ENCODE measurements at places on chromosomes 6 and 20.

DNA sequence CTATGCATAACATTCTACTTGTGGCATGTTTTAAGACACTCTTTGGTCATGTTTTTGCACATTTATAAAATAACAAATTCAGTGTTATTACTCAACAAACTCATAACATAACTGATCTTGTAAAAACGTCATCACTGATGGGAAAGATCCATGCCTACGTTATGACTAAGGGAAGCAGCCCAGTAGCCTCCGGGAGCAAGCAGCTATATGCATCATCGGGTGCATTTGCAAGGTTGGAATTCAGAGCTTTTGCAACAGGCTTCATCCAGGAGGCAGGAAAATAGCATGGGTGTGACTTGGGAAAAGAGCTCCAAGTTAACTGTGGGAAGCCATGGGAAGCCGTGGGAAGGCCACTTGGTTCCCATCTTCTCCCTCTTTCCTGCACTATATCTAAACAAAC lies 271.6 kb upstream of the SGK1 start:
- H3K36me3 ChIP-seq, result no peaks in the 10 kb centered on the region
- no peaks in the 10 kb centered on the region for H3K27me3 ChIP-seq
- no peak overlapping the region for H3K4me3 ChIP-seq
- H3K4me1 ChIP-seq, result no peaks in the 10 kb centered on the region
- H3K27ac ChIP-seq, result no peak overlapping the region

DNA sequence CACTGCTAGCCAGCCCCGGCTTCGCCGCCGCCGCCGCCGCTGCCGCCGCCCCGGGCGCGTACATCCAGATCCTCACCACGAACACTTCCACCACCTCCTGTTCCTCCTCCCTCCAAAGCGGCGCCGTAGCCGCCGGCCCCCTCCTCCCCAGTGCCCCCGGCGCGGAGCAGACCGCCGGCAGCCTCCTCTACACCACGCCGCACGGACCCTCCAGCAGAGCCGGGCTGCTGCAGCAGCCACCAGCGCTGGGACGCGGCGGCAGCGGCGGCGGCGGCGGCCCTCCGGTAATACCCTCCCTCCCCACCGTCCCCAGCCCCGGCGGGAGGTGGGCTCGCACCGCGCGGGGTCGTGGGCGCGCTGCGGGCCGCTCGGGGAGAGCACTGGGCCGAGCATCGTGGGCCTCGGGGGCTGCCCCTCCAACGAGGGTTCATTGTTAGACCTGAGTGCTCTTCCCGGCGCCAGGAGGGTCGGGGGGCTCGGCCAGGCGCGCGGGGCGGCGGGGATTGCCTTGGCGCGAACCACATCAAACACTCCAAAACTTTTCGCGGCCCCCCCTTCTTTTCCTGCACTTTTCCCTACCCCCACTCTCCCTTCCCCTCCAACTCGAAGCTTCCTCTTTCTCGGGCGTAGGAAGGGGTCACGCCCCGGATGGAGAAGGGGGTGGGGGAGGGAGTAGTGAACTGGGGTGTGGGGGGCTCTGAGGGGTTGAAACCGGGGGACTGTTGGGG lies 827 bp downstream of the E2F3 start:
- peak; percentile 51 for DNase-seq
- H3K36me3 ChIP-seq, result peaks cover 17% of the 10 kb centered on the region
- H3K27me3 ChIP-seq, result no peaks in the 10 kb centered on the region
- H3K4me3 ChIP-seq, result peak overlapping the region; percentile 97
- 0 out of 2 replicates have a peak, but pooled peaks cover 4% of the 10 kb centered on the region for H3K4me1 ChIP-seq
- H3K27ac ChIP-seq, result peak overlapping the region; percentile 99

- no peak overlapping the region for H3K27ac ChIP-seq
- H3K4me3 ChIP-seq, result no peak overlapping the region
- no peak for DNase-seq
- H3K4me1 ChIP-seq, result no peaks in the 10 kb centered on the region
Observed at GRCh38 chr6:12472601-12473038, 182.5 kb downstream of the EDN1 start.

DNA sequence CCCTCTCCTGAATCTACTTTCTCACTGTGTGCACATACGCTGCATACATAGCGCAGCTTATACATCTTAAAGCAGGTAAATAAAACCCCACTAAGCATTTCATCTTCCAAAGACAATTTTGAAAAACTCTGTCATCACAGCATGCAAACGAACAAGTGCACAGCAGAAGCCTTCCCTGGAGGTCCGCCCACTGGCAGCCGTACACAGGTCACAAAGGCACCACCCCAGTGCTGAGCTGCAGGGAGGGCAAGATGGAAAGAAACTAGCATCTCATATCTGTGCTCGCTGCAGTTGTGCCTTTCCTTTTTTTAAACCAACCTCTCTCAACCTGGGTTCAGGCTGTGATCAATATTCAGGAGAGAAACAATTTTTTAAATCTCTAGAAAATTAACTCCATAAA lies 73.3 kb downstream of the HUS1B start:
- no peaks in the 10 kb centered on the region for H3K36me3 ChIP-seq
- no peaks in the 10 kb centered on the region for H3K27me3 ChIP-seq
- H3K27ac ChIP-seq, result no peak overlapping the region
- H3K4me1 ChIP-seq, result peaks cover 9% of the 10 kb centered on the region
- no peak overlapping the region for H3K4me3 ChIP-seq

- H3K27ac ChIP-seq, result no peak overlapping the region
- no peak overlapping the region for H3K4me3 ChIP-seq
- H3K4me1 ChIP-seq, result 0 out of 2 replicates have a peak, but pooled peaks cover 3% of the 10 kb centered on the region
- no peaks in the 10 kb centered on the region for H3K27me3 ChIP-seq
- no peak for DNase-seq
Observed at GRCh38 chr20:3842348-3842930, 4.2 kb upstream of the MAVS start.

DNA sequence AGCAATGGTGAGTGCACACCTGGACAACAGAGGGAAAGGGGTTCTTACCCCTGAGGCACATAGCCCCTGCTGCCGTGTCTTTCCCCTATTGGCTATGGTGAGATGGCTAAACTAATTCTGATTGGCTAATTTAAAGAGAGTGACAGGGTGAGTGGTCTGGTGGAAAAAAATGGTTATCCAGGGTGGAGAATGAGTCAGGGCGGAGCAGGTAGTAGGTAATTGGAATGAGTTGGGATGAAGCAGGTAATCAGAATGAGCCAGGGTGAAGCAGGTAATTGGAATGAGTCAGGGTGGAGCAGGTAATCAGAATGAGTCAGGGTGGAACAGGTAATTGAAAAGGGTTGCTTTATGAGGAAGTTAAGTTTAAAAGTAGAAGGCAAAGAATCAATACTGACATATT lies 200.3 kb downstream of the EYA4 start:
- no peak for DNase-seq
- no peak overlapping the region for H3K27ac ChIP-seq
- H3K4me3 ChIP-seq, result no peak overlapping the region
- H3K4me1 ChIP-seq, result no peaks in the 10 kb centered on the region
- no peaks in the 10 kb centered on the region for H3K36me3 ChIP-seq
- no peaks in the 10 kb centered on the region for H3K27me3 ChIP-seq

DNA sequence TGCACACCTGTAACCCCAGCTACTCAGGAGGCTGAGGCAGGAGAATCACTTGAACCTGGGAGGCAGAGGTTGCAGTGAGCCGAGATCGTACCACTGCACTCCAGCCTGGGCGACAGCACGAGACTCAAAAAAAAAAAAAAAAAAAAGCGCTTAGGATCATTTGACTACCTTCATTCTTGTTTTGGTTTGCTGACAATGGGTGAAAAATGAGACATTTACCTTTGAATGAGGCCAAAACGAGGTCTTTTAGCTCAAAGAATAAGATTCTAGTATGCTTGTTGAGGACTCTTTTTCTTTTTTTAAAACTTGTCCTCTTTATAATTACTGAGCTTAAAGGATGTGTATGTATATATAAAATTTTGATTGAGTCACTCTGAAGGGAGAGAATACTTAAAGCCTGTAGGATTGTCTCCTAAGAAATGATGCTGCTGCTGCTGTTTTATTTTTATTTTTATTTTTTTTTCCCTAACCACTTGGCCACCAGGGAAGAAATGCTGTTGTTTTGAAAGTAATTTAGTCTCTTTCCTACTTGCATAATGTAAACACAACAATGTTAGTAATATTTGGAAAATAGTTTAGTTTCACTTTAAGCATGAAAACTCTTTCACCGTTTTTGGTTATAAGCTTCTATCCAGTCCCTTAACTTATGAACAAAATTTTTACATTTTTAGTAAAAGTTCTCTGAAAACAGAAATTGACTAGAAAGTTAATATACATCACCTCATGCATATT lies 7.9 kb downstream of the UBR2 start:
- H3K4me3 ChIP-seq, result no peak overlapping the region
- no peak for DNase-seq
- H3K36me3 ChIP-seq, result peaks cover 19% of the 10 kb centered on the region
- H3K4me1 ChIP-seq, result peaks cover 10% of the 10 kb centered on the region

DNA sequence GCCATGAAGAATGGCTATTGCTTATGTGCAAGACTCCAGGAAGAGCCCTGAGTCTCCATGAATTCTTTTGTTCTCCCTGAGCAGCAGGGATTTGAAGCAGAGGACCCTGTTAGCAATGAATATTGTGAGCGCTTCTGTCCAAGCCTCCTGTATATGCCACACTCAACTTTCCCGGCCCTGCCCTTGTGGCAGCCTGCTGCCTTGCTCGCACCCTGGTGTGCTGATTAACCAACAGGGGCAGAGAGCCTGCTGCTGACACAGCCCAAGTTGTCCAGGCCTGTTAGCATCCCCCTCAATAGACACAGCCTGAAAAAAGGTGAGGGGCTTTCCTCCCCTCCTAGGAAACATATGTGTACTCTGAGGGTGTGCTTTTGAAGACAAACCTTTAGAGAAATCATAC lies 131.4 kb downstream of the BMP2 start:
- H3K27ac ChIP-seq, result no peak overlapping the region
- H3K36me3 ChIP-seq, result no peaks in the 10 kb centered on the region

GRCh38 chr6:140670021-140670420 lies 1295.6 kb upstream of the CITED2 start:
- H3K27ac ChIP-seq, result no peak overlapping the region
- H3K4me1 ChIP-seq, result no peaks in the 10 kb centered on the region
- DNase-seq, result no peak
- no peaks in the 10 kb centered on the region for H3K36me3 ChIP-seq
- no peak overlapping the region for H3K4me3 ChIP-seq
- H3K27me3 ChIP-seq, result no peaks in the 10 kb centered on the region

DNA sequence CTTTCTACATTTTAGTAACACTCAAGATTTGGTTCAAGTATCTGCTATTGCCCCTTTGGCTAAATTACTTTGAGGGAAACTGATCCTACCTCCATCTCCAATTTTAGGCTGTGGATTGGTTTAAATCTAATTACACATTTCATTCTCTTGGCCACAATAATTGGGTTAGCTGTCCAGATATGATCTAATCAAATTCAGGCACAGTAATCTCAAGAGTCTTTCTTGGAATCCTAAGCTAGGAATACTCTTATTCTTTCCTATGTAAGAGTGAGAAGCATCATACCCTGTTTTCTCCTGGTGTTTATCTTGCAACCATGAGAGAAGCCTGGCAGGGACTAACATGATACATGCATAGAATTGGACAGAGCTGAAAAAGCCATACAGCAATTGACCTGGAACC lies 300.4 kb upstream of the MARCKS start:
- no peak overlapping the region for H3K27ac ChIP-seq
- no peak overlapping the region for H3K4me3 ChIP-seq
- no peaks in the 10 kb centered on the region for H3K27me3 ChIP-seq
- no peaks in the 10 kb centered on the region for H3K36me3 ChIP-seq

GRCh38 chr20:58256842-58257241 lies 28.4 kb upstream of the ANKRD60 start:
- no peaks in the 10 kb centered on the region for H3K4me1 ChIP-seq
- H3K4me3 ChIP-seq, result no peak overlapping the region
- no peaks in the 10 kb centered on the region for H3K27me3 ChIP-seq
- peaks cover 4% of the 10 kb centered on the region for H3K36me3 ChIP-seq
- no peak overlapping the region for H3K27ac ChIP-seq

DNA sequence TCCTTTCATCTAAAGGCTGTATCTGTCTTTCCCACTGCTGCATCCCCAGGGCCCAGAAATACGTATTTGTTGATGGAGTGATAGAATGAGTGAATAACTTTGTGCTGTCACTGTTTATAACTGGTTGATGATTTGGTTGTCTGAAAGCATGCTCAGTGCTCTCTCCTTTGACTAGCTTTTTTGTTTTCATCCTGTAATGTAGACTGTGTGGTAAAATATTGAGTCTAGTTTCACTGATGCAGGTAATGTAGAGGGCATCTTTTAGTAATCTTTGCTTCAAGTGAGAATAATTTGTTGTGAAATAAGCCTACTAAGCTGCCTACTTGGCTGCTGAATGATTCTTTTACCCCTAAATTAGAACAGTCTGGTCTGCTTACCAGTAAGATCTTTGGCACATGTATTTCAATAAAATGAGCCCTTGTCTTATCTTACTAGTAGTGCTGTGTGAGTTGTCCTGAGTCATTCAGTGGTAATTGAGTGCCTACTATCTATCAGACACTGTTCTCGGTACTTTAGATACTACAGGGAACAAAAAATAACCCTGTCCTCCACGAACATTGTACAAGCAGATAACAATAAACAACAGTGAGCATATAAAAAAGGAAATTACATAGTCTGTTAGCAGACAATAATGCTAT lies 39.9 kb downstream of the MAPK14 start:
- no peaks in the 10 kb centered on the region for H3K36me3 ChIP-seq
- no peak overlapping the region for H3K27ac ChIP-seq
- no peaks in the 10 kb centered on the region for H3K27me3 ChIP-seq
- DNase-seq, result no peak
- no peaks in the 10 kb centered on the region for H3K4me1 ChIP-seq

DNA sequence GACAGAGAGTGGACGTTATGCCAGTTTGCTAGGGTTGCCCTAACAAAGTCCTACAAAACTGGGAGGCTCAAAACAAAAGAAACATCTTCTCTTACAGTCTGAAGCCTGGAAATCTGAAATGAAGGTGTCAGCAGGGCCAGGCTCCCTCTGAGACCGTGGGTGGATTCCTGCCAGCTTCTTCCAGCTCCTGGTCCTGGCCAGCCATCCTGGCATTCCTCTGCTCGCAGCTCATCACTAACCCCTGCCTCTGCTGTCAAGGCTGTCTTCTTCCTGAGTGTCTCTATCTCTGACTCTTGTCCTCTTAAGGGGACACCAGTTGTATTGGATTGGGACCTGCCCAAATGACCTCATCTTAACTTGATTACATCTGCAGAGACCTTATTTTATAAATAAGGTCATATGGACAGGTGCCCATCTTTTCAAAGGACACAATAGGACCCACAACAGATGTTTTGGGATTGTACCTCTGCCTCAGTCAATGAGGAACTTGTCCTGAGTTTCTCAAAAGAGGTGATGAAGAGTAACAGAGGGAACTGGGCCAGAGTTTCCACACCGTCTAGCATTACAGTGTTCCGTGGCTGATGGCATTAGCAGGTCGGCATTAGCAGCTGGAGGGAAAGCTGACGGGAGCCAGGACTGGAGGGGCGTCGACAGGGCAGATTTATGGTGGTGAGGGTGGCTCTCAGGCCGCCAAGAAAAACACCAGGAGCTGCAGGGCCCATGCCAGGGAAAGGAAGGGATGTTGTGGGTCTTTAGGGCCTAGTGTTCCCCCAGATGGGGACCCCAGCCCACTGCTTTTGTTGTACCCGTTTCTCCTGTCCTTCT lies 157.3 kb downstream of the TBXT start:
- H3K4me1 ChIP-seq, result no peaks in the 10 kb centered on the region
- H3K27ac ChIP-seq, result no peak overlapping the region
- peaks cover 14% of the 10 kb centered on the region for H3K27me3 ChIP-seq
- no peaks in the 10 kb centered on the region for H3K36me3 ChIP-seq
- H3K4me3 ChIP-seq, result no peak overlapping the region
- DNase-seq, result no peak

- H3K27ac ChIP-seq, result no peak overlapping the region
- no peak overlapping the region for H3K4me3 ChIP-seq
- H3K27me3 ChIP-seq, result no peaks in the 10 kb centered on the region
- DNase-seq, result no peak
- no peaks in the 10 kb centered on the region for H3K4me1 ChIP-seq
Observed at GRCh38 chr6:27370391-27370790, 18.2 kb upstream of the ZNF391 start.

GRCh38 chr6:26173836-26174145 lies 86.6 kb downstream of the HFE start:
- no peak overlapping the region for H3K27ac ChIP-seq
- H3K4me1 ChIP-seq, result no peaks in the 10 kb centered on the region
- H3K4me3 ChIP-seq, result no peak overlapping the region

Measured in SJCRH30 (cell line).